ENCODE measurements at places on chromosomes 7 and 10.

DNA sequence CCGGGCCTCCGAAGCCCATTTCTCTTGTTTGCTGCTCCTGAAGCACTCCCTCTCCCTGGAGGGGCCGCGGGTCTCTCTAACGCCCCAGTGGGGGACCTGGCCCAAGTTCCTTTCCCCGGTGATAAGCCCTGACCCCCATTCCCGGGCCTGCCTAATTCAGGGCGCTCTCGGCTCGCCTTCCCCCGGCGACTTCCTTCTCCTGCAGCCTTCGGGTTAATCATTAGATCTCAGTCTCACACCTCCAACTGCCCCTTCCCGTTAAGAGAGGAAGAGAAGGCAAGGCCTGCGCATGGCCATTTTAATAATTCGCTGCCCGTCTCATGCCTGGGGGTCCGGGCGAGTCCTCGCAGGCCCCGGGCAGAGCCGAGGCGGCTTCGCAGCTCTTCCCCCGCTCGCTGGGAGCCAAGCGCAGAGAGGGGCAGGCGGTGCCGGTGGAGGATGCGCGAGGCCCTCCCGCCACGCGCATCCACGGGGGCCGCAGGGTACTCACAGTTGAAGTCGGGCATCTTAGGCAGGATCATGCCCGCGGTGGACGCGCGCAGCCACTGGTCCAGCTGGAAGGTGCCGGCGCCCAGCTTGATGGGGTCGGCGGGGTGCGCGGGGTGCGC, 1.2 kb downstream of the MNX1 start:
- DNase-seq = no peak

DNA sequence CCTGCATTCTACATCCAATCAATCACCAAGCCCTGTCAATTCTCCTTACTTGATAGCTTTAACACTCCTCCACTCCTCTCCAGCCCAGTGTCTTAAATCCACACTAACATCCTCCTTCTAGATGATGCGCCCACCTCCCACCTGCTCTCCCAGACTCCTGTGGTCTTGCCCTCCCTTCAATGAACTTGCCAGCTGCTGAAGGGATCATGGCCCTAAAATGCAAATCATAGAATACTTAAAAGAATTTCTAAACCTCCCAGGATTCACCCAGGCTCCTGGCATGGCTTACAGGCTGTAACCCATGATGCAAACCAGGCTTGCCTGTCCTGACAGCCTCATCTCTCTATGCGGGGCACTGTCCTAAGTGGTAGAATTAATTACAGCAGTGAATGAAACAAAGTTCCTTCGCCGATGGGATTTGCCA, 43.6 kb downstream of the SYPL1 start:
- no peak for DNase-seq

DNA sequence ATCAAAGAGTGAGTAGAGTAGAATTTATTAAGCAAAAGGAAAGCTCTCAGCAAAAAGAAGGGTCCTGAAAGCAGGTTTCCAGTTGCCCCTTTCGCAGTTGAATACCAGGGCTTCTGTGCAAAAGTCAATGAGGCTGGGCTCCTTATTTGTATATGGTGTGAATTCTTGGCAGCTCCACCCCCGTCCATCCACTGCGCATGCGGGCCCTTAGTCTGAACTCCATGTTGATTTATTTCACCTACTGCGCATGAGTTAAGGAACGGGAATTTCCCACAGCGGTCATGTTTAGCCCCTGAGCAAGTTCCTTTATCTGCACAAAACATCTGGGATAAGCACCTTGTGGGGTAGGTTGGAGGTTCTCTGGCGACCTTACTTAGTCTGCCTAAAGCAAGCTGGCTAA, 325.6 kb downstream of the ZWINT start:
- DNase-seq = no peak

GRCh38 chr7:120856621-120857352, 1.2 kb downstream of the TSPAN12 start:
- DNase-seq = no peak

DNA sequence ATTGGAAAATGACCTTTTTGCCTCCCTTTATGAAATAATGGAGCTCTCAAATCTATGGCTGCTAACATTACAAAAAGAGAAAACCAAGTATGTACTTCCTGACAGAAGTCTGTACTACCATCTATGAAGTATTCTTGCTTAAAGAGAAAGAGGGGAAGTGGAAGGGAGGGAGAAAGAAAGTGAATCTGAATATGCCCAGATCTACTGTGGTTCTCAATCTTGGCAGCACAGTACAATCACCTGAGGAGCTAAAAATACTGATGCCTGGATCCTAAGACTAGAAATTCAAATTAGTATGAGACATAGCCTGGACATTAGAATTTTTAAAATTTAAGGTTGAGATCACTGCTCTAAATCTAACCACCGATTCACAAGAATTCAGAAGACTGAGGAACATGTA, 85.2 kb downstream of the IGF2BP3 start:
- no peak for DNase-seq

Data from stimulated activated CD8-positive, alpha-beta memory T cell treated with anti-CD3 and anti-CD28 coated beads, Interleukin-2, amount 100 ng/mL, for 1 hour (primary cell).